Activated CD4-positive, alpha-beta T cell treated with anti-CD3 and anti-CD28 coated beads, Interleukin-2, amount 10 ng/mL, durations not matched to agents 24 days and 14 days (primary cell): ENCODE measurements at places on chromosomes 2 and 18. TPM values are rescaled to one million over a fixed set of nuclear protein-coding genes. Genes with fewer than 3 reads are reported as not detected.

The KLHL14 gene
- total RNA-seq = not detected in 2 replicates

The DNER gene
- not detected in 2 replicates for total RNA-seq

The ZBTB7C gene
- 0.56 and 0.64 TPM in 2 replicates for total RNA-seq

GRCh38 chr18:35964319-35964718 is 8.2 kb upstream of the RMP24 start:
- peaks cover 6% of the 10 kb centered on the region for H3K4me1 ChIP-seq
- peak overlapping the region; percentile 84 for H3K27ac ChIP-seq
- H3K36me3 ChIP-seq = no peaks in the 10 kb centered on the region
- no peak for DNase-seq

The DUSP19 gene
- 1.0 and 2.3 TPM in 2 replicates for total RNA-seq

The CYP26B1 gene
- not detected in 2 replicates for total RNA-seq

The MARCHF4 gene
- not detected in 2 replicates for total RNA-seq

GRCh38 chr2:238469155-238469554 is 42.4 kb downstream of the ASB1 start:
- DNase-seq = no peak
- H3K4me1 ChIP-seq = peaks cover 4% of the 10 kb centered on the region
- H3K27me3 ChIP-seq = peaks cover 19% of the 10 kb centered on the region
- no peak overlapping the region for H3K27ac ChIP-seq

- H3K4me1 ChIP-seq = peaks cover 52% of the 10 kb centered on the region
- H3K27me3 ChIP-seq = no peaks in the 10 kb centered on the region
- peaks cover 31% of the 10 kb centered on the region for H3K36me3 ChIP-seq
- H3K4me3 ChIP-seq = peak overlapping the region; percentile 20
- peak overlapping the region; percentile 15 for H3K27ac ChIP-seq
Measured at GRCh38 chr2:37654932-37655841, 16.3 kb downstream of the CDC42EP3 start.
